Activated CD8-positive, alpha-beta memory T cell treated with anti-CD3 and anti-CD28 coated beads for 4 hours (primary cell): ENCODE measurements at places on chromosomes 2 and 18.

DNA sequence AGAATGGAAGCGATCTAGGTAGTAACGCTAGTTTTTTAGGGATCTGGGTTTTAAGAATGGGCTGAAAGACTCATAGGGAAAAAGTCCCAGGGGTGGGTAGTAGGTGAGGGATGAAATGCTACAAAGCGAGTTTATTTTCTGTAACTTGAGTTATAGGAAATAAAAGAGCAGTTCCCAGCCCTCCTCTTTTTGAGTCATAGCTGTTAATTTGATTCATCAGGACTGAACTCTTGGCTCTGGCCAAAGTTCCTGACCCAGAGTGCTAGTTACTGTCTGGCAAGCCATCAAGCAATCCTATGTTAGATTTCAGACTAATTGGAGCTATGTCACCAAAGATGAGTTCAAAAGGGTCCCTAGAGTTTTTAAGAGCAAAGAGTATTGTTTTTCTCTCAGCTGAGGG is 17.4 kb upstream of the NOSTRIN start:
- DNase-seq, result no peak

DNA sequence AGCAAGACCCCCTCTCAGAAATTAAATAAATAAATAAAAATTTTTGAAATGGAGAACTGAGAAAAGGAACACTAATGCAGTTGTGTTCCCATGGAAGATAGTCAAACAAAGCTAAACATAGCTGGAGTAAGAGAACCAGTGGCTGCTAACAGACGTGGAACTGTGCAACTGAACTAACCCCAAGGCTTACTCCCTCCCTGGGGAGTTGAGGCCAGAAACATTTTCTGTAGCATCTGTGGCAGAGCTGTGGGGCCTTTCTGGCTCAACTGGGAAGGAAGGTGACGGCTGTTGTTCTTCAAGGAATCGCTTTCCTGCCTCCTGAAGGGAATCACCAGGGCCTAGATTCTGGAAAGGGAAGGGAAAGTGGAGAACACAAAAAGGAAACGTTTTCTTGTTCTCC is 53.9 kb upstream of the B3GNT2 start:
- no peak for DNase-seq

DNA sequence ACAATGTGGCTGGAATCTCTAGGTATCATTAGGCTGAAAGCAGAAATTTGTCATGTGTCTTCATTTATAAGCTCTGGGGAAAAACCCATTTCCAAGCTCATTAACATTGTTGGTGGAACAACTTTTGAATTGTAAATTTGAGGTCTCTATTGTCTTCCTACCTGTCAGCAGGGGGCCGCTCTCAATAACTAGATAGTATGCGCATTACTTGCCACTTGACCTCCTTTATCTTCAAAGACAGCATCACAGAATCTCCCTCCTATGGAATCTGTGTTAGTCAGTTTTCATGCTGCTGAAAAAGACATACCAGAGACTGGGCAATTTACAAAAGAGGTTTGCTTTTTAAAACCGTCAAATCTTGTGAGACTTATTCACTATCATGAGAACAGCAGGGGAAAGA is 223.1 kb downstream of the CALCRL start:
- no peak for DNase-seq

DNA sequence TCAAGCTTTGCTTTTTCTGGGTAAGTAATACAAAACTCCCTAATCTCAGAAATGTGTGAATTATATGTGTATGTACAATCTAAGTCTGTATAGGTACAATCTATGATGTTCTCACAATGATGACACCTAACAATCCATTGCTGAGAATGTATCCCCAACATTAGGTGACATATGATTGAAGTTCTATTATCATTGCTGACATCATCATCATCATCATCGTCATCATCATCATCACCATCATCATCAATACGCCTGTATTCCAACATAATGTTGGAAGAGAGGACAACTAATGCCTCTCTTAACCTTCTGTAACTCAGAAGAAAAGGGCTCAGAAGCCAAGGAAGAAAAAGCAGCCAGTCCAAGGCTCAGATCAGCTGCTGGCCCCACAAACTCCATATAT is 84.2 kb upstream of the FBXO11 start:
- DNase-seq, result no peak

DNA sequence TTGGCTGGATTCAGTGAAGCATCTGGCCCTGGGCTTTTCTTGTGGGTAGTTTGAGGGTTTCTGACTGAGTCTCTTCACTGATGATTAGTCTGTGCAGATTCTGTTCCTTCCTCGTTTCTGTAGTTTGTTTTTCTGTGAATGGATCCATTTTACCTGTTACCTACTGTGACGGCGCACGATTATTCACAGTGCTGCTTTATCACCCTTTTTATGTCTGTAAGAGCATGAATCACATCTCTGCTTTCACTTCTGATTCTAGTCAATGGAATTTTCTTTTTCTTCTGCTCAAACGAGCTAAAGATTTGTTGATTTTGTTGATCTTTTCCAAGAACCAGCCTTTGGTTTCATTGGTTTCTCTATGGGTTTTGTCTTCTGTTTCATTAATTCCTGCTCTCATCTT is 60.8 kb downstream of the SLC66A2 start:
- no peak for DNase-seq

GRCh38 chr18:31206071-31206470 is 43.4 kb upstream of the DSC1 start:
- no peak for DNase-seq

DNA sequence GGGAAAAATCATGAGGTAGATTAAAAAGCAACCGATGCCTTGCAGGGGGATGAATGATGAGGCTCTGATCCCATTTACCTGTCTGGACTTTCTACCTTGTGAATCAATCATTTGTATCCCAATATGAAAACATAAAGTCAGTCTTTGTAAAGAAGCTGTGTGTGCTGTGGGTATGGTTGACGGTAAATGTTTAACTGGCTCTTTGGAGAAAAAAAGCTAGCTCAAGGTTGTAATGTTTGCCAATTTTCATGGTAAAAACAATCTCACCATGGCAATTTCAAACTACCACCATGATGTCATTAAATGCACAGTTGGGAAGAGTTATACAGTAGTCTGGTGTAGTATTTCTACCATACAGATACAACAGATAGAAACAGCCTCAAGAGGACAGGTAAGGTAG is 14.6 kb downstream of the TTR start:
- DNase-seq, result no peak

DNA sequence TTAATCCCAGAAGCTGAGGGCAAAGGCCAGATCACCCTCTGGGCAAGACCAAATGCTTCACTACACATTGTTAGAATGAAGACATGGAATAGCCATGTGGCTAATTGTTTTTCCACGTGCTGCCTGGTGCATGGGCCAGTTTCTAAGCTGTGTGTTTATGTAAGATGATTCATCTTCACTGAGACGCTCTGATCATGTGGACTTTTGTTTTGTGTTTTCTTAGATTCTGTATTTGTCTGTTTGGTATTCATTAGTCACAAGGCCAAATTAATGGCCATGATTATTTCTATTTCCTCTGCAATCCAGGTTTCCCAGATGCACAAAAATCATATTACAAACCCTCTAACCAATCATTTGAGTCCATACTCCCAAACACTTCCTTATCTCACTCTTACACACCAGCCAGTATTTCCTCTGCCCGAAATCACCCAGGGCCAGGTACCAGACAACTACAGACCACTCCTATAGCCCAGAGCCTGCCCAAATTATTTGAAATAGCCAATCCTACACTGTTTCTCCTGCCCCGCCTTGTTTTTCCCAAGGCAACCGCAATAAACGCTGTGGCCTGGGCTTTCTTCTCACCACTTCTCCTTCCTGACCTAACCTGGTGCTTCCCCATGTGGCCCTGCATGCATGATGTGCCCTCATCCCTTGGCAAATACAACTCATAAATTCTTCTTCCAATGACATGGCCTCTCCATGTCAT is 94.2 kb upstream of the SP3 start:
- DNase-seq, result no peak

DNA sequence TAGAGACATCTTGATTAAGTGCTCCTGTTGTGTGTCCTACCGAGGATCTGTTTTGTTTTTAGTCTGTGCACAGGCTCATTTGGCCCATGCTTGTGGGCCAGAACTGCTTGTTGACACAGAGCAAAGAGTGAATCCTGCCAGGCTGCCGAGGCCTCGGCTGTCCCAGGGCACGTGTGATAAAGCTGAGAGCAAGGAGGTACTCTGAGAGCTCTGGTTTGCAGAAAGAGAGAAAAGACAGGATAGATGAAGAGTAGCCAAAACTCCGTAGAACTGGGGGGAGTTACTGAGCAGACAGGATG is 175.1 kb downstream of the FAM210A start:
- DNase-seq, result no peak

- DNase-seq, result no peak
Observed at GRCh38 chr2:129709956-129710598, 269.4 kb upstream of the RAB6C start.

DNA sequence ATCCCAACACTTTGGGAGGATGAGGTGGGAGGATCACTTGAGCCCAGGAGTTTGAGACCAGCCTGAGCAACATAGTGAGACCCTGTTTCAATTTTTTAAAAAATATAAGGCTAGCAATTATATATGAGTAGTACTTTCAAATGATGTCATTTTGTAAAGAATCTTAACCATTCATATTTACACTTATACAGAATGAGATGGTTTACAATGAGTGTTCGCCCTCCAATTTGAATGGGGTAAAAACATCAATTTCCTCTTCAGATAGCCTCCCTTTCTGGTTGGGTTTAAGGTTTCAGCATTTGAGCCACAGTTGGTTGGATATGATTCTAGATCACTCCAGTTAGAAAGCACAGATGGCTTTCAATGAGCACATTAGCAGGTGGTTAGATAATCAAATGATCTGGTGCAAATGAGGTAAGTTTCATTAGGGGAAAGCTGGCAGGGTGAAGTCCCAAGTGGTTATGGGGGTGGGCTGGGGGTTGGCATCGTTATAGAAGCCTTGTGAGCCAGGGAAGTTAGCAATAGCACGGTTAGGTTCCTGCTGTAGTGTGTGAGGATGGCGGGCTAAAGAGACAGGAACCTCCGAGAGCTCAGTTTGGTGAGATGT is 63.9 kb downstream of the TRPM8 start:
- DNase-seq, result no peak

- DNase-seq, result no peak
Observed at GRCh38 chr18:63098018-63098981, 221.3 kb downstream of the BCL2 start.

GRCh38 chr18:76203552-76203951 is 291.5 kb downstream of the ZNF516 start:
- no peak for DNase-seq

- DNase-seq, result no peak
Observed at GRCh38 chr2:600542-601386, 76.4 kb downstream of the TMEM18 start.

DNA sequence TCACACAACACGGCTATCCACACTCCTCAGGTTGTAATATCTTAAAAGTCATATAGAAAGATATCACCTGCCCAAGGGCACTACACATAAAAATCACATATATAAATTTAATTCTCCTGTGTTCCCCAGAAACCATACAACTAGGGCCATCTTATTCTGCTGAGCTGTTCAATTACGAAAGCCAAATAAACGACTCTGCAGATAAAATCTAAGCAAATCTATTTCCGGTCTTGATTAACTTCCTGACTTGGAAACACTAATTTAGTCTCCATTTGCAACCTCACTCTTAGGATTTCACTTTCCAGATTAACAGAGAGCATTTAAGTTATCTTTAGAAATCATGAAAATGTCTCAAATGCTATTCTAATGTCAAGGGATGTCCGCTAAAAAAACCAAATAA is 23.9 kb upstream of the STK17B start:
- DNase-seq, result no peak

GRCh38 chr2:16617282-16618266 is 48.1 kb downstream of the CYRIA start:
- no peak for DNase-seq

- no peak for DNase-seq
Observed at GRCh38 chr18:34544930-34545329, 165.2 kb upstream of the DTNA start.

- no peak for DNase-seq
Observed at GRCh38 chr2:133568598-133568997, 335 bp upstream of the NCKAP5 start.

- DNase-seq, result no peak
Observed at GRCh38 chr18:41982942-41983660, 28.1 kb downstream of the PIK3C3 start.

DNA sequence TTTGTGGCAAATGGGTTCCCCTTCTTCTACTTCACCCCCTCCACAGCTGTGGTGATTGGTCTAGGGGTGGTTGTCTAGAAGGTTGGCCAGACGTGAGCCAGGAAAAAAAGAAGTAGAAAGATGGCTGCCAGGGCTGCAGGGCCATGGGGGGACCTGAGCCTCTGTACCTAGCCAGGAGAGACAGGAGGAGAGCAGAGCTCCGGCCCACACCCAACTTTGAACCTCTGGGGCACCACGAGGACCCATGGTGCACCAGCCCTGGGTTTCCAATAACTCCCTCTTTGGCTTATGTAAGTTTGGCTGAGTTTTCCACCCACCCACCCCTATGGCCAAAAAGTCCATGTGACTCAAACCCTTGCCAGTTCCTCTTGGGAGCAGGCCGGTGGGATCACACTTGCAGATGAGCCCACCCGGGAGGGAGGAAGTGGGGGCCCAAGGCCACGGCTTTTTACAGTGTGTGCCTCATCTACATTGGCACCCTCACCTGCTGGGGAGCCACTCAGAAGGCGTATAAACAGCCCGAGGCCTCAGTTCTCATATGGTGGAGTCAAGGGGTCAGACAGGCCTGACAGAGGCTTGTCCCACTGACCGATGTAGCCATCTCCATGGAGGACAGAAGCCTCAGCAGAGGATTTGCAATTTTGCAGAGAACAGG is 293.1 kb upstream of the HDAC4 start:
- no peak for DNase-seq

DNA sequence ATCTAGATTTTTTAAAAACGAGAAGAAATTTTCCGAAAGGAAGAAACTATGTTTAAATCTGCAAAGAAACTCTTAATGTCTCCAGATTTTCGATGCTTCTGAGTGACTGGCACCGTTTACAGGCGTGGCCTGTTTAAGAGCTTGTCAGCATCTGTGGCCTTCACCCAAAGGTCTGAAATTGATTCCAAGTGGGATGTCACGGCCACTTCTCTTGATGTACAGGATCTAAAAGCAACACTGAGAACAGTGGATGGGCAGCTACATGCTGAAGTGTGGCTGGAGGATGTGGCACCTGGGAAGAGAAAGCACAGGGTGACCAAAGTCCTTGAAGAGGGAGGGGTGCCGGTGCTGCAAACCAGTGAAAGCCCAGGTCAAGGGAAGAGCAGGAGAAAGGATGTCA is 28.0 kb downstream of the EMILIN2 start:
- DNase-seq, result no peak

DNA sequence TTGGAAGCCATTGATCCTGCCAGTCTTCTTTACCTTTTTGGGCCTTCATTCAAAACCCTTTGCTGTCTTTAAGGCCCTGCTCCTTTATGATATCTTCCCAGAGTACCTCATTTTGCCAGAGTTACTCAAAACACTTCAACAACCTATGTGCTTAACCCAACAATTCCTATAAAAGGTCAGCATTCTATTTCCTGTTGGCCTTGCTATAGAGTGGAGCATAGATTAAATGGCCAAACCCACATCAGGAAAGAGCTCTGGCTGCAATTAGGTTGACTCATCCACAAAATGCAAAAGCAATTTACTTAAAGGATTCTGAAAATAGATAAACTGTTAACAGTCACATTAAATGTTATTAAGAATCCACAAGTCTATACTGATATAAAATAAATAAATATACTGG is 21.2 kb downstream of the MRPL33 start:
- DNase-seq, result no peak
